ENCODE measurements at places on chromosomes 4 and X.

- no peak for DNase-seq
Observed at GRCh38 chr4:180669680-180670079, 1573.5 kb upstream of the TENM3 start.

DNA sequence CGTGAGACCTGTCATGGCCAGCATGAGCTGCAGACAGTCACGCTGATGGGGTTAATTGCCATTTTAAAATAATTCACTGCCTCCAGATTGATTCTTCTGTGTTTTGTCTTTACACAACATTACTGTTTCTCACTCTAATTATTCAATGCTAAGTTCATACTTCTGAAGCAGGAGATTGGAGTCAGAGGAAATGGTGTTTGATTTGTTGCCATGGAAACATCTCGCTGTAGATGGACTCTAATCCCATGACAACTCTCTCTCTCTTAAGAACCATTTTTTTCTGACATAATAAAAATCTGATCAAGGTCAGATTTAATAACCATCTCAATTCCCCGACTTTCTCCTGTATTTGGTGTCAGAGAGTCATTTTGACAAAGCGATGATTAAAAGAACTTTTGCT lies 209.0 kb downstream of the IDS start:
- no peak for DNase-seq

GRCh38 chr4:31106419-31106818 lies 386.2 kb downstream of the PCDH7 start:
- DNase-seq: no peak

DNA sequence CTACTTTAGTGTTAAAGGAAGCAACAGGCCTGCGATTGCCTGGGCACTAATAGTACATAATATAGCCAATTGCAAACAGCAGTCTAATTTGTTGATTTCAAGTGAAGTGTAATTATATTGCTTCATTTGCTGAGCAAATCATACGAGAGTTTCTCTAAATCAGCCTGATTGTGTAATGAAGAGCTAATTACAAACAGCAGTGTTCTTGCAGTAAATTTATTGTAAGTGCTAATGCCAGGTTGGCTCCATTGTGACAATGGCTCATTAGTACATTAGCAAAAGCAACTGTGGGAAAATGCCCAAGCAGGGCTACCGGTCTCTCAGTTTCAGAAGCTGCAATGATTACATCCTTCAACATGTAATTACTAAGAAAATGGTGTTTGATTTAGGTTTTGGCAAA lies 591.5 kb downstream of the GALNTL6 start:
- DNase-seq: no peak

- DNase-seq: no peak
Observed at GRCh38 chr4:145739845-145740244, 59.9 kb downstream of the C4orf51 start.

DNA sequence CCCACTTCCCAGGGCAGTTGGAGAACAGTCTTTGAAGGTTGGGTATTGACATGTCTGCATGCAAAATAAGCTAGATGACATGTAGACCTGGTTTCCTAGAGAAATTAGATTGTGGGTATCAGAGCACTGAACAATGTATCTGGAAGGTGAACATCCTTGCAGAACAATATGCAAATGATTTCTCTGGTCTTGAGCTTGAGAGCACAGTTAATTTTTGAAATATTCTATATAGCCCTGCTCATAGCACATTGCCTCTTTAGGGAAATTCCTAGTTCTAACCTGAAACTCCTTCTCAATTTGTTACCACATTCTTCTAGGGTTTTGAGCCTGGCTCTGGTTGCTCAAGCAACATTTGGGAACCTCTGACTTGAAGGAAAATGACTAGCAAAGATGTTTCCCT lies 41.6 kb upstream of the LAS1L start:
- no peak for DNase-seq

DNA sequence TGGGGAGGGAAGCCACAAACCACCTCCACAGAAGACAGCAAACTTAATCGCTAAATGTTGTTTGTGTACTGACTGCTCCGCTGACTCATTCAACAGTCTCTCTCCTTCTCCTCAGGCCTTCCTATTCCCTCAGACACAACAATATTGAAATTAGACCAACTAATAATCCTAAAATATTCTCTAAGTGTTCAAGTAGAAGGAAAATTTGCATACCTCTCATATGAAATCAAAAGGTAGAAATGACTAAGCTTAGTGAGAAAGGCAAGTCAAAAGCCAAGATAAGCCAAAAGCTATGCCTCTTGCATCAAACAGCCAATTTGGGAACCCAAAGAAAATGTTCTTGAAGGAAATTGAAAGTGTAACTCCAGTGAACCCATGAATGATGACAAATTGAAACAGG lies 75.7 kb upstream of the ARHGAP24 start:
- DNase-seq: no peak

DNA sequence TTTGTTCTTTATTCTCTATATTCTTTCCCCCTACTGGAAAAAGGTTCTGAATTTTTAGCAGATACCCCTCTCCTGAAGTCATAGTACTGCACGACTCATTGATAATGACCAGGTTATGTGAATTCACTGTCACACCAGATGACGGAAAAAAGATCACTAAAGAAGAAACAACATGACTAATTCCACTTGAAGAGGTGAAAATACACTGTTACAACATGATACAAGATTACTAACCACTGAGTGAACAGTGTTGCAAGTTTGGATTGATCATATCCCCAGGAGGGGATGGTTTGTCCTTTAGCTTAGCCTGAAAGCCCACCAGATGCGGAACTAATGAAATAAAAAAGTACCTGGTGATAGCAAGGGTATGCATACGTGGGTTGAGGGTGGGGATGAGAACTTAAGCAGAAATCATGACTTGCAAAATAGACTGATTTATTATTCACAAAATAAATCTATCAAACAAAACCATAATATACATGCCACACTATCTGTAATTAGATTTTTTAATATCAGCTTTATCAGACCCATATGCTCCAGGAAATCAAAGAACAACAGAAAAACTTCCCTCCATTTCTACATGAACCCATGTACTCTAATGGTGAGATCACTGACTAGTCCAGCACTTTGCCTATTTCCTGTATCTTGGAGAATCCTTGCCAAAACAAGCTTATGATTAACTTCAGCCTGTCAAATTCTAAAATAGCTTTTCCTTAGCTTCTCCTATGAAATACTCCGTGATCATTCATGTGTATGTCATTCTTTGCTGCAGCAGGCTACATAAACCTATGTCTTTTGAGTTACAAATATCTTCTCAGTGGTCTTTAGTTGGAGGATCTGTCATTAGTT lies 257.4 kb upstream of the AGA start:
- no peak for DNase-seq

- DNase-seq: no peak
Observed at GRCh38 chr4:73682508-73682907, 57.9 kb upstream of the CXCL8 start.

- no peak for DNase-seq
Observed at GRCh38 chr4:105206214-105206613, 59.5 kb downstream of the TET2 start.

- DNase-seq: no peak
Observed at GRCh38 chrX:129769467-129770154, 10.1 kb upstream of the SASH3 start.

GRCh38 chrX:44012484-44013096 lies 39.4 kb upstream of the NDP start:
- DNase-seq: no peak

DNA sequence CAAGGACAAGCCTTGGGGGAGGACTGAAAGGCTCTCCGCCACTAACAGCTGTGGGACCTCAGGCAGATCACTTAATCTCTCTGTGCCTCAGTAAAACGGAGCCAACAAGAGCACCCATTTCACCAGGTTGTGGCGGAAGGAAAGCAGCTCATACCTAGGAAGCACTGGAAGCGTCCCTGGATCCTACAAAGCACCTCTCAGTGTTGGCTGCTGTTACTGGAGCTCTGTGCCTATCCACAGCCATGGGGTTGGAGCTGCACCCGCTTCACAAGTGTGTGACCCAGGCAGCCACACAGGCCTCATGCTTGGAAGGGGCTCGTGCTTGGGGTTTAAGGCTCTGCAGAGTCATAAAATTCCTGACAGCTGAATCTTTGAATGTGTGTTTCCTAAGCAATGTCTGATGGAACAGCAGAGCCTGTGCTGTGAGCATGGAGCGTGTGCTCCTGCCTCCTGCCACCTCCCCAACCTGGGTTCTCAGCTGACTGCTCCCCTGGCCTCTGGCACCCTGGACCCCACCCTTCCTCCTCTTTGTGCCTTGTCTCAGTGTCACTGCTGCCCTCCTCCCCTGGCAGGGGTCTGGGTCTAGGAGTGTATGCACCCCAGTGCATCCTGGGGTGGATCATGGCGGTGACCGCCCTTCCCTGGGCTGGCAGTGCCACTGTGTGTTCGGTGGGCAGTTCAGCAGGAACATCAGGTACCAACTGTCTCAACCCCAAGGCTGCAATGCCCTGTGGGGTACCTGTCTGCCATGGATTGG lies 14.4 kb upstream of the MAN2B2 start:
- DNase-seq: no peak

- DNase-seq: no peak
Observed at GRCh38 chr4:162837679-162838078, 329.0 kb downstream of the NAF1 start.

DNA sequence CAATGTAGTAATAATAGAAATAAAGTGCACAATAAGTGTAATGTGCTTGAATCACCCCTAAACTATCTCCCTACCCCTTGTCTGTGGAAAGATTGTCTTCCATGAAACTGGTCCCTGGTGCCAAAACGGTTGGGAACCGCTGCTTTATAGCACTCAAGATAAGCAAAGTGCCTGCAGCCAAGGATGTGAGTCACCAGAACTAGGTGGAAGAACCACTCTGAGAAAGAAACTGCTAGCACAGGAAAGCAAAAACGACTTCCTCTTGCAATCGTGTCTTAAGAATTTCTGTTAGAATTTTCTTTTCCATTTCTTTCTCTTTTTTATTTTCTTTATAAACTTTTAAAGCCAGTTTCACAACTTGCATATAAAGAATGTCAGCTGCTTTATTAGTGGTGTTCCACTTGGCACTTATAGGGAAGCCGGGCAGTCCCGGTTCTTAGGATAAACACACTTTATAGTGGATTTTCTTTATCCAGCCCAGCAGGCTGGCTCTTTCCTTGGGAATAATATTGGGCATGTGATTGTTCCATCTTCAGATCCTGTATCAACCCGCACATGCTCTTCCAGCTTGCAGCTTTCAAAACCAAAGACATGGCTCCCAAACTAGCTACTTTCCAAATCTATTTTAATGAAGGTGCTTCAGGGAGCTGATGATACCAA lies 32.3 kb upstream of the CXCL8 start:
- DNase-seq: peak; percentile 78

DNA sequence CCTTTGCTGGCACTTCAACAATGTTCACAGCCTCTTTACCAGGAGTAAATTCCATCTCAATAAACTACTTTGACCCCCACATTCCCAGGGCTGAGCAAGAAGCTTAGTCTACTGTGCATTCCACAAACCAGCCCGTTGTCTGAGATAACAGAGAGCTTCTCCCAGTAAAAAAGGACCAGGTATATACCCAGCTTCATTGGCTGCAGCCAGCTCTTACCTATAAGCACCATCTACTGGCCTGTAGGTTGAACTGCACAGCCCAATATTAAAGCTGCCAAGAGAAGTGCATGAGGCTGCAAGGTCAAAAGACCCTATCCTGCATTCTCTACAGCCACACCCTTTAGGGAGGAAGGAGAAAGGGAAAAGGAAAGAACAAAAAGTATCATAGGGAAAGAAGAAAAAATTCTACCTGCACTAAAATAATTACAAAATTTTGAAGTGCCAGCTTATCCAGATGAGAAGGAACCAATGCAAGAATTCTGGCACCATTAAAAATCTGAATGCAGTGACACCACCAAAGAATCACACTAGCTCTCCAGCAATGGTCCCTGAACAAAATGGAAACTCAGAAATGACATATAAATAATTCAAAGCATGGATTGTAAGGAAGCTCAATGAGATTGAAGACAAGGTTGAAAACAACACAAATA lies 45.7 kb upstream of the INTU start:
- no peak for DNase-seq

DNA sequence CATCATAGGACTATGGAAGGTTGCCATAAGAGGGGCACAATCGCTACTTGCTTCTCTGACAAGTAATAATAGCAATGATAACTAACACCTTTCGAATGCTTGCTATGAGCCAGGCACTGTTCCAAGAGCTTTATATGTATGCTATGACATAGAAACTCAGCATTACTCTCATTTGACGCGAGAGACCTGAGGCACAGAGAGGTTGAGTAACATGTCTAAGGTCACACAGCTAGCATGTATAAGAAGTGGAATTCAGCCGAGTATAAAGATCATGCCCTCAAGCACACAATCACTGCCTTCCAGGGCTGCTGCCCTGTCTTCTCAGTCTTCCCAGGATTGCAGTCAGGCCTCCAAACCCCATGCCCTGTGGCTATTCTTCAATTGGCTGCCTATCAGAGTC lies 19.5 kb downstream of the PJA1 start:
- peak; percentile 45 for DNase-seq

DNA sequence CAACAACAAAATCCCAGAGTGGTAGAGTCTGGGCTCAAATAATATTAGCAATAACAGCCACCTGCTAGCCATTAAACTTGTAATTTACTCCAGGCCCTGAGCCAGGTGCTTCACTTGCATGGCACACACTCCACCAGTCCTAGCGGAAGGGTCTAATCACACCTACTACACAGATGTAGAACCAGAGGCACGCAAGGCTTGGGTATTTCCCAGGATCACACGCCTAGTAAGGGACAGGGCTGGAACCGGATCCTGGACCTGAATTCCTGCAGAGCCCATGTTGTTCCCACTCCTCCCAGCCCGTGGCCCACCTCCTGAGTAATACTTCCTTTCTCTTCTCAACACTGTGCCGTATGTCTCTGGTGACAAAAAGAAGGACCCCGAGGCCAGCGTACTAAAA lies 5.7 kb downstream of the MAGEA1 start:
- no peak for DNase-seq

- no peak for DNase-seq
Observed at GRCh38 chr4:72567036-72567435, 2.0 kb downstream of the ADAMTS3 start.

DNA sequence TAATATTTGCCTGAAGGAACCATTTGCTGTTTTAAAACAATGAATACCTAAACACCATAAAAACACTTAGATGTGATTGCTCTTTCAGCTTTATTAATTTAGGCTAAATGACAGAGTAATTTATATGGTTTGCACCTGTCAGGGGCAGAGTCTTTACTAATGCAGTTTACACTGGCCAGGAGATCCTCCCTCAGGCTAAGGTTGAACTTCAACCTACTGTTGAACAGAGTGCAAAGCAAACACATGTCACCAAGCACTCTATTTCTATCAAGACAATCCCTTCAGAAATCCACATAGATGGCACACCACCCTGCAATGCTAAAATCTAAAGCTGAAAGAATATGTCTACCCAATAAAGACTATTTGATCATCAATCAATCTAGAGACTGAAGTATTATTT lies 147.3 kb downstream of the KLHL13 start:
- DNase-seq: no peak

- no peak for DNase-seq
Observed at GRCh38 chr4:53055274-53055673, 193.2 kb downstream of the RASL11B start.

DNA sequence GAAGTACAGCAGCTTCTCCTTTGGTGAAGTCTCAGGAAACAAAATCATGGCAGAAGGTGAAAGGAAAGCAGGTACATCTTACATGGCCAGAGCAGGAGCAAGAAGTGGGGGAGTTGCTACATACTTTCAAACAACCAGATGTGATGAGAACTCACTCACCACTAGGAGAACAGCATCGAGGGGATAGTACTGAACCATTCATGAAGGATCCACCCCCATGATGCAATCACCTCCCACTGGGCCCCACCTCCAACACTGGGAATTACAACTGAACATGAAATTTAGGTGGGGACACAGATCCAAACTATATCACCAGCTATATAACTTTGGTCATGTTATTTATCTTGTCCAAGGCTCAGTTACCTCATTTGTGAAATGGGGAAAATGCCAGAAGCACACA lies 159.4 kb downstream of the OPHN1 start:
- no peak for DNase-seq
